ENCODE measurements at places on chromosomes 2 and 18.

- DNase-seq = no peak
Observed at GRCh38 chr2:209663656-209664055, 108.0 kb upstream of the UNC80 start.

GRCh38 chr2:69781321-69782248 is 39.7 kb downstream of the ANXA4 start:
- DNase-seq = no peak

GRCh38 chr2:46843316-46843715 is 72.3 kb downstream of the MCFD2 start:
- no peak for DNase-seq

DNA sequence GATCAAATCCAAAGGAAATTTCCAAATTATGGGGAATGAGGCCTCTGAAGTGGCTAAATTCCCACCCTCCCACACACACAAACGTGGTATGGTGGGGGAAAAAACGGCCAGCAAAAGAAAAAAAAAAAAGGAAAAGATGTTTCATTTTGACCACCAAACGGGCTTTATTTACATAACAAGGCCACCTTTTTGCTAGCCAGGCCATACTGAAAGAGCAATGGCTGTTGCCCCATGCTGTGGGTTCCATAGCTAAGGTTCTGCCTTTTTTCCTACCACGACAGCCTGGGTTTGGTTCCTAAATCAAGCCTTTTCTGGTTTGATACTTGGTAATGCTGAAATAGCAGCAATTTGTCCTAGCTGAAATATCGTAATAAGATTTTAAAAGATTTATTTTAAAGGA is 14.0 kb upstream of the IL1B start:
- no peak for DNase-seq

GRCh38 chr2:75820693-75821092 is 110.0 kb upstream of the GCFC2 start:
- DNase-seq = no peak

DNA sequence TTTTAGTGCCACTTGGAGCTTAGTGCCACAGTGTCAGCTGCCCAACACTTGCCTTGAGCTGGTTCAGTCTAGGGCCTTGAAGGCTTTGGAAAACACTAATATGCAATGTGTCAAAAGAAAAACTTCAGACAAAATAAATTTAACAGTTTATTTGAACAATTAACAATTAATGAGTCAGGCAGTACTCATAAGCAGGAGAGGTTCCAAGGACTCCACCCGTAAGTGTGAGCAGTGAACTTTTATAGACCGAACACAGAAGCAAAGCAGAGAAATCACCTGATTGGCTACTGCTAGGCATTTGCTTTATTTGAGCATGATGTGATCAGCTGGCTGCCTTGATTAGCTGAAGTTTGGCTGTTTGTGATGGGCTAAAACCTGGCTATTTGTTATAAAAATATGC is 49.5 kb upstream of the TBC1D8 start:
- DNase-seq = no peak

DNA sequence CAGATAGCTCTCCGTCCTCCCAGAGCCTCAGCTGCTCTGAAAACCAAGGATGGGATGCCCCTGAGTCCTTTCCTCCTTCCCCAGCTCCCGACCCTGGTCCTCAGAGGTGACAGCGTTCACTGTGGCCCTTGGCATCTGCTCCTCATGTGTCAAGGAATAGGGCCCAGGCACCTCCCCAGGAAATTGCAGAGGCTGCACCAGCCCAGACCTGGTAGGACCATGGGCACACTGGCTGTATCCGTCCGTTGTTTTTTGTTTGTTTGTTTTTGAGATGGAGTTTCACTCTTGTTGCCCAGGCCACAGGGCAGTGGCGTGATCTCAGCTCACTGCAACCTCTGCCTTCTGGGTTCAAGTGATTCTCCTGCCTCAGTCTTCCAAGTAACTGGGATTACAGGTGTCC is 37.5 kb upstream of the SLC66A3 start:
- DNase-seq = no peak

All from stimulated activated CD4-positive, alpha-beta T cell treated with anti-CD3 and anti-CD28 coated beads, Interleukin-15, amount 100 ng/mL, for 48 hours (primary cell).